ENCODE measurements at places on chromosomes 4 and X.

DNA sequence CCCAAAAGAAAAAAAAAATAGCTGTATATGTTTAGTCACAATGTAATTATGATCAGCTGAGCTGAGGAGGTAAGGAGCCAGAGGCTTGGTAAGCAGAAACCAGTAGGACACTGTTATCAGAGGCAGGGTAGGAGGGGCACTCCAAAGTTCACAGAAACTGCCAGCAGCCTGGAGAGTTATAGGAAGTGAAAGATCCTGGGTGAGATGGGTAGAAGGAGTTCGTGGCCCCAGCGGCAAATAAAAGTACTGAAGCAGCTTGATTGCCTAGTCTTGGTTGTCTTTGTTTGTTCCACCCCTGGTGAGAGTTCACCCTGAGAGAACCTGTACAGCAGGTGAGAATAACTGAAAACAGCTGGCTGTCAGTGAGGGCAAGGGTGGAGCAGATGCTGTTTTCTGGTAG lies 340.8 kb downstream of the ADGRL3 start:
- no peak for DNase-seq

GRCh38 chrX:135345107-135345589 lies 35.9 kb downstream of the ETDC start:
- DNase-seq: no peak

- no peak for DNase-seq
Measured at GRCh38 chr4:24890561-24891126, 22.2 kb downstream of the CCDC149 start.

GRCh38 chr4:71195924-71196323 lies 142.9 kb upstream of the SLC4A4 start:
- DNase-seq: no peak

- DNase-seq: no peak
Measured at GRCh38 chr4:69823048-69823447, 36.9 kb downstream of the SULT1E1 start.

DNA sequence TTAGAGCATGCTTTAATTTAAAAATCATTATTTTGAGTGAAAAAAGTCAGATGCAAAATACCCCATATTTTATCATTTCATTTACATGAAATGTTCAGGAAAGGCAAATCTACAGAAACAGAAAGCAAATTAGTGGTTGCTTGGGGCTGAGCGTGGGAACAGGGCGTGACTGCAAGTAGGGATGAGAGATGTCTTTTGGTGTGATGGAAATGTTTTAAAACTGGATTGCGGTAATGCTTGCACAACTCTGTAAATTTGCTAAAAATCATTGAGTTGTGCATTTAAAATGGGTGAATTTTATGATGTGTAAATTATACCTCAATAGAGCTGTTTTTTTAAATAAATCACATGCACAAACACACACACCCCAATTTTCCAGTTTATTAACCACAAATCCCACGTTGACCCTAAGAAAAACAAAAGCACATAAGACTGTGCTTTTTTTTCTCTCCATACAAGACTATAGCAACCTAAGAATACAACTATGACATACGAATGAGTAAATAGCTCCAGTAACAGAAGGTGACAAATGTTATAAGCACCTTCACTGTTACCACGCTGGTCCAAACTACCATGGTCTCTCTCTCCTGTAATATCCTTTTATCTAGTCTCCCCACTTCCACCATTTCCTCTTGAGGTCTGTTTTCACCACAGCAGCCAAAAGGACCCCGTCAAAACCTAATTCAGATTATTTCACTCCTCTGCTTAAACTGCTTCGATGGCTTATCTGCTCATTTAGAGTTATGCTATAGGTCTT lies 37.2 kb downstream of the FRMD7 start:
- DNase-seq: no peak

GRCh38 chr4:102638621-102639020 lies 122.1 kb downstream of the MANBA start:
- DNase-seq: no peak

GRCh38 chr4:152356428-152357034 lies 179.4 kb downstream of the FBXW7 start:
- DNase-seq: no peak

- DNase-seq: no peak
Measured at GRCh38 chr4:156815717-156816359, 155.8 kb downstream of the PDGFC start.
